Thoracic aorta (tissue), 2 donors: ENCODE measurements at places on chromosomes 3 and 15.

DNA sequence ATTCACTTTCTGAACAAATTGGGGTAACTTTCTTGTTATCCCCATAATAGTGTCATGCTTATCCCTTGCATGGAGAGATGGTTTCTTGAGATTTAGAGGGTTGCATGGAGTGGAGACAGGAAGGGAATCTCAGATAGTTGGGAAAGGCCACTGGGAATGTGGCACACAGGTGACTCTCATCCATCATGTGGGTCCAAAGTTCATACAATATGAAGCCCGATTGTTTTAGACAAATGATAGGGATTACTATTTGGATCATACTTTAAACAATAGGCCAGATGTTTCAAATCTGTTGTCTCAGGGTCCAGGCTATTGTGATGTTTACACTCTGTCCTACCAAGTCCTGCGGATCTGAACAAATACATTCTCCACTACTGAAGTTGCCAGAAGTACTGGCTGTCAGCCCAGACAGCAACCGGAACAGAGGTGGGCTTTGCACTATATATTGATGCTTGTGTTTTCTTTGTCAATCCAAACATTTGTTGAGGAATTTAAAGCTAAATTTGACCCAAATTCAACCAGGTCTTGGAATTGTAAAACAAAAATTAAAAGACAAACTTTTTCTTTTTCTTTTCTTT, 39.2 kb upstream of the NMNAT3 start:
- no peak for DNase-seq

DNA sequence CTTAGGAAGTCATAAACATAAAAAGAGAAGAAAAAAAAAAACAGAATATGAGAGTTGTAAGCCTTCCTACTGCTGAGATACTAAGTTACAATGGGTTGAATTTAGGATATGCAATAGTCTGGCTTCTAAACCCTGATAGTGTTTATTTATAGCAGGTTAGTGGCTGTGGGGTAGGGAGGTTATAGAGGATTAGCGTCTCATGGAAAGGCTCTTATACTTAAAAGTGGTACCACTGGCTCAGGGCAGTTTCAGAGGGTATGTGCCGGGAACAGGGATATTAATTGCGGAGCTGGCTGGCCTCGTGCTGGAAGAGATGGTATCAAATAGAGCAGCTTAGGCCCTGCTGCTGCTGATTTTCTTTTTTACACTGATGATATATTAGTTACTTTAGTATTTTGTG, 60.8 kb downstream of the PFN2 start:
- no peak for DNase-seq

DNA sequence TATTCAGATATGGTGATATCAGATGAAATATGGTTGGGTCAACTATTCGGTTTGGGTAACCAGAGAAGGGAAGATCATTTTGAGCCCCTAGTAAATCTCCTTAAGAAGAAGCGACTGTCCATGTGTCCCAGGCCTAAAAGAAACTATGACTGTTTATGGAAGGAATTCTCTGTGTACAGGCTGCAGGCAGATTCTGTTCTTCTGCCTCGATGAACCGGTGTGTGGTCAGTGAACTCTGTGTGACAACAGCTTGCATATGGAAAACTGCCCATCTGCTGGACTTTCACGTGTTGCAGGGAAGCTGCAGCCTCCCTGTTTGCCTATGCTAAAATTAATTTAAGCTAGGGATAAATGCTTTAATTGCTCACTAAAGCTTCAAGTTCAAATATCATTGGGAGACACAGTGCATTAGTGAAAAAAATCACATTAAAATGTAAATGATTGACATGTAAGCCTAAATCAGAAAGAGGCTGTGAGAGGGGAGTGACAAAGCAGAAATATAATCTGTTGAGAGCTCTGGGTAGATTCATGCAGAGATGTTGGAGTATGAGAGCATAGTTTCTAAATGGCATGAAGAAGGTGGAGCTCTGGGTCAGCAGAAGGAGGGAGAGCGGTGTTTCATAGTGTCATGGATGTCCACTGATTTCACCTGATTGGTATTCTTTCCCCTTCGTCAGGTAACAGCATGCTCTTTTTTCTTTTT, 65.4 kb upstream of the PFN2 start:
- no peak for DNase-seq

- no peak for DNase-seq
These were observed 656.9 kb downstream of the NTRK3 start for GRCh38 chr15:87599616-87600015.

GRCh38 chr3:153130312-153130977, 31.6 kb upstream of the RAP2B start:
- no peak for DNase-seq

DNA sequence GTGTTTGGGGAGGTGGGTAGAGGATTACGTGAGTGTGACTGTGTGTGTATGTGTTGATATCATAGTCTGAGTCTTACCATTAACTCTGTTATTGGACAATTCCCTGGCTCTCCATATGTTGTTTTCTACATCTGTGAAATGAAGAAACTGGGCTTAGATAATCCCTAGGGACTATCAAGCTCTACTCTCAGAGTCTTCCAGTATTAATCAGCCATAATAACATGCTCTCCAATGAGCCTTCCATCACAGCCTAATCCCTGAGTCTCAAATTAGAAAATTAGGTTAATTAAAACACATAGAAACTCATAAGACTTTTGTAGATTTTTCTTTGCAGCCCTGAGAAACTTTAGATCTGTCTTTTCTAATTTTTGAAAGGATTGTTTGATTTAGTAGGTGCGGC, 404.2 kb upstream of the RARB start:
- no peak for DNase-seq

- DNase-seq, result no peak
These were observed 98.7 kb upstream of the AGBL1 start for GRCh38 chr15:85980946-85981345.

- peak; percentile 51 for DNase-seq
These were observed 110.0 kb downstream of the AQP9 start for GRCh38 chr15:58247855-58248842.

GRCh38 chr3:23843869-23844268, 38.1 kb downstream of the UBE2E1 start:
- DNase-seq, result no peak

- peak; percentile 50 for DNase-seq
These were observed 25.8 kb downstream of the SPSB4 start for GRCh38 chr3:141076797-141077571.

GRCh38 chr15:62983956-62984355, 58.6 kb upstream of the TPM1 start:
- no peak for DNase-seq

GRCh38 chr3:98440283-98440682, 22.7 kb upstream of the OR5K1 start:
- DNase-seq, result no peak

DNA sequence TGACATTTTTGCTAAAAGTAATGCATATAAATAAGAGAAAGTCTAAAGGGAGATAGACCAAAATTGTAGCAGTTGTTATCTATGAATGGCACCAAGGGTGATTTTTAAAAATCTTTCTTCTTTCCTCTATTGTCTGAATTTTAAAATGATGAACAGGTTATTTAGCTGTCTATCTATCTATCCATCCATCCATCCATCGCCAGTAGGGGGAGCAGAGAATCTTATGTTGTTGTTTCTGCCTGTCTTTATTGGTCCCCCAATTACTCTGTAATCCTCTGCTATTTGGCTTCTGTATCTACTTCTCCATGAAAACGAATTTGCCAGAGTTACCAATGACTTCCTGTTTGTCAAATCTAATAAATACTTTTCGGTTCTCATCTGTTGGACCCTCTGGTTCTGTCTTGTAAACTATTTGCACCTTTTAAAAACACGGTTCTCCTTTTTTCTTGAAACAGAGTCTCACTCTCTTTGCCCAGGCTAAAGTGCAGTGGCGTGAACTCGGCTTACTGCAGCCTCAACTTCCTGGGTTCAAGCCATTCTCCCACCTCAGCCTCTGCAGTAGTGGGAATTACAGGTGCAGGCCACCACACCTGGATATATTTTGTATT, 86.0 kb downstream of the ECT2 start:
- no peak for DNase-seq

DNA sequence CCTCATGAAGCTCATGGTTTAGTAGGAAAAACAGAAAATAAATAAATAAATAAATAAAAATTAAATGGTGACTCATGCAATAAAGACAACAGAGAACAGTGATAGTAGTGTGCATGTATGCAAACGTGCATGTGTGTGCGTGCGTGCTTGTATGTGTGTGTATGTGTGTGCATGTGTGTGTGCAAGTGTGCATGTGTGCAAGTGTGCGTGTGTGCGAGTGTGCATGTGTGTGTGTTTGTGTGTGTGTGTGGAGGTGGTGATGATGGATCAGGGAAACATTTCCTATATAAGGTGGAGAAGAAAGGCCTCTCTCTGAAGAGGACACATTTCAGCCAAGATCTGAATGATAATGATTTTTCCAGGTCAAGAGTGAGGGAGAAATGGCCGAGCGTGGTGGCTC, 47.2 kb downstream of the CACNA2D3 start:
- DNase-seq, result no peak

DNA sequence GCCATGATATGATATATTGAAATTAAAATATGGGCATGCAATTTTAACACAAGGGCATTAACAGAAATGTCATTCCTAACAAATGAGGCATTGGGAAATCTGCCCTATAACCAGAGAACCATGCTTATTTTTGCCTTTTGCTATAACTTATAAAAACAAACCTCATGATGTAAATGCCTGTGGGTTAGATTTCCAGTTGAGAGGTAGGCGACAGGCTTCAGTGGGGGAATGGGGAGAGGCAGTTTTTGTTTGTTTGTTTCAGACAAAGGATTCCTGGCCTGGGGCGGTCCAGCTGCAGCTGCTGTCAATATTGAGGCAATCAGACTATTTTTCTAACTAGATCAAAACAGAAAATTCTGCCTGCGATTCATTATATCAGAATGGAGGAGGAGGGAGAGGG, 490.4 kb upstream of the CFAP20DC start:
- DNase-seq, result no peak

DNA sequence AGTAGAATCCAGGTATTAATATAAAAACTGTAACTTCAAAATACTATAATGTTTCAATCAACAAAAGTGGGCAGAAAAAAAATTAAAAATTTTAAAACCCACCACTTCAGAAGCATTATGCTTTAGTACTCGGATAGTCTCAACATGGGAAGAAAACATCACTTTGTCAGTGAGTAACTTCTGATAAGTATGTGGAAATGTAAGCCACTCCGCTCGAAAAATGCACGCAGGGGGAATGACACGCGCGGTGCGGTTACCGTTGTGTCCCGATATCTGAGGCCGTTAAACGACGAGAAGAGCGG, 656 bp downstream of the NGLY1 start:
- no peak for DNase-seq

- DNase-seq, result no peak
These were observed 81.3 kb downstream of the CHL1 start for GRCh38 chr3:277873-278272.

DNA sequence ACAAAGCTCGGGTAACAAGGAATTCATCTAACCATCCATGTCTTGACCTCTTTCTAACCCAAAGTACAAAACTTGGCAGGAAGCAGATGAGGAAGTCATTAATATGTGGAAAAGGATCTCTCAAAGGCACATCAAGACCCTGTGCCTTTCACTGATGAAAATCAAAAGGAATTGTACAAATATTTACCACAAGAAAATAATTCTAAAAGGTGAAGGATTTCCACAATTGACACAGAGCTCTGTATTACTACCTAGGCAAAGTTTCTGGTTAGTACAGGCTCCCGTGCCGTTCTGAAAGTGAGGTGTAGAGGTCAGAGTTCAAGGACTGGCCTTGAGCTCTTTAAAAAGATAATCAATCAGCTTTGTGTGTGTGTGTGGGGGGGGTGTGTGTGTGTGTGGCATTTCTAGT, 239.7 kb upstream of the ICE2 start:
- DNase-seq, result no peak

- no peak for DNase-seq
These were observed 31.6 kb downstream of the CBLB start for GRCh38 chr3:105837143-105837740.

- no peak for DNase-seq
These were observed 1161.4 kb downstream of the IGSF11 start for GRCh38 chr3:117873249-117873600.

DNA sequence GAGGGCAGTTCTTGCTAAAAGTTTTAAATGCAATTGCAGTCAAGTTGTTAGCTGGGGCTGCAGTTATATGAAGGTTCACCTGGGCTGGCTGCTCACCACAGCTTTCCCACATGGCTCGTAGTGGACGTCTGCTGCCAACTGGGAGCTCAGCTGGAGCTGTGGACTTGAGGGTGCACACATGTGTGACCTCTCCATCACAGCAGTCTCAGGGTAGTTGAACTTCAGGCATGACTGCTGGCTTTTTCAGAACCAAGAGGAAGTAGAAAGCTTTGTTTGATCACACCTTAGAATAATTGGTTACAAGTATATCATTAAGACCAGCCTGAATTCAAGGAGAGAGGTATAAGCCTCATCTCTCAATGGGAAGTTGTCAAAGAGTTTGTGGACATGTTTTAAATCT, 74.1 kb downstream of the CHL1 start:
- no peak for DNase-seq

DNA sequence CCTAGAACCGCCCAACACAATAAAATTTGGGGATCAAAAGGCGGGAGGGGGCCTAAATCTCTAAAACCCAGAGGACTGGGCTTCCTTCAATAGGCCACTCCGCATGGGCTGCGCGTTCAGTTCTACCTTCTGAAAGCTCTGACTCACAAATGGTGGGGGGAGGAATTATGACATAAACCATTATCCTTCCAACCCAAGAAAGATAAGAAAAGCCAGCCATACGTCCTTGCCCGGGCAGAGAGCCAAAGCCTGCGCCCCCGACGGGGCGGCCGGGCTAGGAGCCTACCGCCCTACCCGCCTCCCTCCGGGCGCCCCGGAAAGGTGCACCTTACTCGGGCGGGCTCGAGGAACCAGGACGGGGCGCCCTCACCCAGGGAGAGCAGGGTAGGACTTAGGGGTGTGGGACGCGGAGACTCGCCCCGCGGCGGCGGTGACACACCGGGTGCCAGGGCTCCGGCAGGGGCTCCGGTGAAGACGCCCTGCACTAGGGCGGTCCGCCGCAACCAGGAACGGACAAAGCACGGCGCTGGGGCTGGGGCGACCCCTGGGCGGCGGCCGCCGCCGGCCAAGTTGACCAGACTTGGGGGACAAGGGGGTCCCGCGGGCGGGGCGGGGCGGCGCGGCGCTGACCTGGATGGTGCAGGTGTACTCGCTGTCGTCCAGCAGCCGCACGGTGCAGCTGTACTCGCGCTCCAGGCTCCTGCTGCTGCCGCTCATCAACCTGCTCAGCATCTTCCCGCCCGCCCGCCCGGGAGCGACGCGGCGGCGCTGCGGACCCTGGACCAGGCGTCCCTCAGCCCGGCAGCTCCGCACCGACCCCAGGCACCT, 534 bp downstream of the FRMD5 start:
- DNase-seq, result no peak

DNA sequence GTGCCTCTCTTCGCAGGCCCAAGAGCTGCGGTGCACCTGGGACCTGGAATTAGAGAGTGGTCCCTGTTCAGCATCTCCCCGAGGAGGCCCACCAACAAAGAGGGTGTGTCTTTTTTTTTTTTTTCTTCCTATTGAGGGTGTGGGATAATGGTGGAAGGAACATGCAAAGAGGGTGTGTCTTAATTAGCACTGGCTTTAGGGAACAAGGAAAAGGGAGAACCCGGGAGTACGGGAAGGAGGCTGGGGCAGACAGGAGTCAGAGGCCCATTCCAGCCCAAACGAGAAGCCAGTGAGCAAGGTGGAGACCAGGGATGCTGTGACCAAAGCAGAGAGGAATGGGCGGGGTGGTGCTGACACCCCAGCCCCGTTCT, 429 bp upstream of the LOXL1 start:
- DNase-seq, result no peak
